ENCODE measurements at places on chromosomes 16 and 17.

GRCh38 chr16:68636064-68636560 is 9.0 kb upstream of the CDH3 start:
- DNase-seq = peak; percentile 32

DNA sequence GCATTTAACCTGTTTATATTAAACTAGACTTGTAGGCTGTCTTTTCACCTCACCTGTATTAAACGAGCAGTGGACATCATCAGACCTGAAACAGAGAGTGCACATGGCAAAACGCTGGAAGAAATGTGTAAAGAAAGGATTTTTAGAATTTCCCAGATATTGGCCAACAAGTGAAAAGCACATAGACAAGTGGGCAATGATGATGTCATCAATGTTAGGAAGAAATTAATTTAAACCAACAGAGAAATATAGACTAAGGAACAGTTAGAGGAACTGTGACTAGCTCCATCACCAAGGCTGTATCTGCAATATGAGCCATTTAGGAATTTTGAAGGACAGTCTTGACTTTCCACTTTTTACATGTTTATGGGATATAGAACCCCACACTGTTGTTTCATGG is 67.1 kb upstream of the SLC12A3 start:
- no peak for DNase-seq

GRCh38 chr17:43745541-43745940 is 13.1 kb downstream of the SOST start:
- no peak for DNase-seq

DNA sequence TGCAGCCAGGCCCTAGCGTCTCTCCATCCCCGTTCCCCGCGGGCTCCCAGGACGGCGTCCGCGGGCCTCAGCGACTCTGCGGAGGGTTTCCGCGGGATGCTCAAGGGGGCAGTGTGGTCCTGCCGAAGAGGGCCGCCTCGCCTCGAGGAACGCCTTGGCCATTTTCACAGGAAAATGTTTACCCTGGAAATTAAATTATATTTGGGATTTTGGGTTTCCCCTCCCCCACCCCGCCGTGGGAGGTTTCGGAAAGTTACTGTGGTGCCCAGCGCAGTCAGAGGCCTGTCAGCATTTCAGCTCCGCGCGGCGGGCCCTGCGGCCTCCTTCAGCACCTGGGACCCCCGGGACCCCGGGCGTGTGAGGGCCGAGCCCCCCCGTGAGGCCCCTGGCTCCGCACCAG is 94.5 kb downstream of the PCTP start:
- DNase-seq = peak; percentile 54

DNA sequence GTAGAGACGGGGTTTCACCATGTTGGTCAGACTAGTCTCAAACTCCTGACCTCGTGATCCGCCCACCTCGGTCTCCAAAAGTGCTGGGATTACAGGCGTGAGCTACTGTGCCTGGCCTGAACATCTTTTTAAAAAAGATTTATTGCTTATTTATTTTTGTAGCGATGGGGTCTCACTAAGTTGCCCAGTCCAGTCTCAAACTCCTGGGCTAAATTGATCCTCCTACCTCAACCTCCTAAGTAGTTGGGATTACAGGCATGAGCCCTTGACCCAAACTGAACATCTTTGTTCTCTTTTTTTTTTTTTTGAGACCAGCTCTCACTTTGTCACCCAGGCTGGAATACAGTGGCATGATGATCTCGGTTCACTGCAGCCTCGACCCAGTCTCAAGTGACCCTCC is 27.5 kb downstream of the DDX19A start:
- no peak for DNase-seq

- DNase-seq = no peak
Measured at GRCh38 chr17:80453998-80454556, 22.3 kb downstream of the NPTX1 start.

DNA sequence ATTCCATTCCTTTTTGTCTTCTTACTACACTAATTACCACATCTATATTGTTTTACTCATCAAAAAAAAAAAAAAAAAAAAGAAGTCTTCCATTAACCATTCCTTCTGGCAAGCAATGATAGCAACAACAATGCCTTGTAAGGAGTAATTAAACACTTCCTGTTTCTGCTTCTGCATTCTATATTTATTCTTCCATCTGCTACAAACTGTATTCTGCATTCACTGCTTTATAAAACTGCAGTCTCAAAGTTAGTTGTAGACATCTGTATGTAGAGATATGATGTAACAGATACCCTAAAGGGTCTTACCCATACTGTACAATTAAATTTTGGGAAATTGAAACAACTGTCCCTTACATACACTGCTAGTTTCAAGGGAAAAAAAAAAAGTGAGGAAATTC is 28.7 kb upstream of the ABCA6 start:
- DNase-seq = no peak

- DNase-seq = no peak
Measured at GRCh38 chr17:49603238-49603637, 27.6 kb downstream of the NXPH3 start.

- DNase-seq = no peak
Measured at GRCh38 chr16:66388350-66389139, 22.1 kb downstream of the CDH5 start.

DNA sequence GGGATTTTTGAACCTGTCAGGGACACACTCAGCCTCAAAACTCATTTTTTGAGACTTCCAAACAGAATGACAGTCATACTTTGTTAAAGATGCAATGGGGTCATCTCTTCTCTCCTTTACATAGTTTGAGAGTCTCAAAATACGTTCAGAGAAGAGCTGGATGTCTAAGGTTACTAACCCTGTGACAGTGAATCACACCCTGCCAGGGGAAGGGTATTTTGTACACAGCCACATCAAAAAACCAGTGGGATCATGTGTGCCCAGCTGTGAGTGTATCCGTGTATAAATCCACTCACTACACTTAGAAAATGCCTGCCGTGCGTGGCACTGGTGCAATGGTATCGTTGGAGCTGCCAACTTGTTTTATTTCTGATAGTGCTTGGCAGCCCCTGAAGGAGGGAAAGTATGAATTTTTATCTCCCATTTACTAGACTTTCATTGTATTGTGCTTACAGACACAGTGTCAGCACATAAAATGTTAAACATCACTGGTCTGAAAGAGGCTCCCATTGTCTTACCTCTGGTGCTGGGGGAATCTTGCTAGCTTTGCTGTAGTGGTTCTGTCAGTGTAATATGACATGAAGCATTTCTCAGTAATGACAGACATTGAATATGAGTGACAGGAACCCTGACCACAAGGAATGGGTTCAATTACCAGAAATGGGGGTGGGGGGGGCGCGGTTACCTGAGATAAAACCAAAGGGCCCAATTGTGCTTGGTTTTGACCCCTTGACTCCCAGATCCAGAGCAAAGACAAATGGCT is 256.3 kb downstream of the FTO start:
- no peak for DNase-seq

GRCh38 chr16:55568207-55568606 is 1.7 kb downstream of the CAPNS2 start:
- no peak for DNase-seq

- DNase-seq = no peak
Measured at GRCh38 chr17:28719021-28719433, 758 bp upstream of the RPL23A start.

GRCh38 chr17:58254803-58255202 is 16.4 kb downstream of the LPO start:
- no peak for DNase-seq

- peak; percentile 83 for DNase-seq
Measured at GRCh38 chr16:11202260-11203091, 53.5 kb downstream of the SOCS1 start.

DNA sequence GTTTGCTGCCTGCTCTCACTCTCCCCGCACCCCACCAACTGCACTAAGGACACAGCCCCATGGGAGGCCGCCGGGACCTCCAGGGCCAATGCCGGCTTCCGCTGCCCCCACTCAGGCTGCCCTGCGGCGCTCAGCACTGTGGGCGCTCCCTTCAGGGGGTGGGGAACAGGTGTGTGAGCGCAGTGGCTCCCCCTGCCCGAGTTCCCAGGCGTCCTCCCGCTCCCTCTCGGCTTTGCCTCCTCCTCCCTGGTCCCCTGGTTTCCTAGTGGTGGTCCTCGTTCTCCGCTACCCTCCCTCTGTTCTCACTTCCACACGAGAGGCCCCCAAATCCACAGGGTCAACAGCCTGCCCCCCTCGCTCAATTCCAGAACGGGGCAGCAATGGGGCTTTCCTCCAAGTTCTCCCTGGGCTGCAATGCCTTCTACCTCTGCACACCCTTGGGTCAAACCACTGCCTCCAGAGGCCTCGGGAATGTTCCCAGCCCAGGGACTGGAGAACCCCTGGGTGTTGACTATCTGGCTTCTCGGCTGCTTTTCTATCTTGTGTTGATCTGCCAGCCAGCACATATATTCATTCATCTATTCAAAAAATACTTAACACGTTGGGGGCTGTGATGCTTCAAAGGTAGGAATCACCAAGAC is 9.9 kb downstream of the FOXJ1 start:
- DNase-seq = no peak

DNA sequence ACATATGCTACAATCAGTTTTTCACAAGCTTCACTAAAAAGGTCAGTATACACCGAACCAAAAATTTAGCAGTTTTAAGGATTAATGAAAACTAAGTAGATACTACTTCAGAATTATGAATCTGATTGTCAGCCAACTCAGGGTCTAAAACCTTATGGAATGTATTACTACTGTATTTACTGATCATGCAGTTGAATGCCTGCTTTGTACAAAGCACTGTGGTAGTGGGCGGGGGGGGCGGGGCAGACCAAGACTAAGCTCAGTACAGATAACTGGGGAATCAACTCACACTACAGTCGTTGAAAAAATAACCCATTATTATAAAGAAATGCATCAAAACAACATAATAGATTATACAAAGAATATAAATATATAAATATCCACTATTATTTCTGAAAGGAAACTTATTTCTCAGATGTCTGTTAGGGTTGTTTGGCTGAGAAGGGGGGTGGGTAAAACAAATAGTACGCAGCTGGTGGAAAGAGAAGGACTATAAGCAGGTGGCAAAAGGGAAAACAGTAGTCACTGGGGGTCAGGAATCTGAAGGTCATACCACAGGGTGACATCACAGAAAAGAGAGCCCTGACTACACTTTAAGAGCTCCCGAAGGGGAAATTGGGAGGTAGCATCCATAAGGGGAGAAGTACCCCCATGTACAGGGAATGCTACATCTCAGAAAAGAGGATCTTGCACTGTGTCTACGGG is 109.4 kb upstream of the AXIN2 start:
- DNase-seq = no peak

DNA sequence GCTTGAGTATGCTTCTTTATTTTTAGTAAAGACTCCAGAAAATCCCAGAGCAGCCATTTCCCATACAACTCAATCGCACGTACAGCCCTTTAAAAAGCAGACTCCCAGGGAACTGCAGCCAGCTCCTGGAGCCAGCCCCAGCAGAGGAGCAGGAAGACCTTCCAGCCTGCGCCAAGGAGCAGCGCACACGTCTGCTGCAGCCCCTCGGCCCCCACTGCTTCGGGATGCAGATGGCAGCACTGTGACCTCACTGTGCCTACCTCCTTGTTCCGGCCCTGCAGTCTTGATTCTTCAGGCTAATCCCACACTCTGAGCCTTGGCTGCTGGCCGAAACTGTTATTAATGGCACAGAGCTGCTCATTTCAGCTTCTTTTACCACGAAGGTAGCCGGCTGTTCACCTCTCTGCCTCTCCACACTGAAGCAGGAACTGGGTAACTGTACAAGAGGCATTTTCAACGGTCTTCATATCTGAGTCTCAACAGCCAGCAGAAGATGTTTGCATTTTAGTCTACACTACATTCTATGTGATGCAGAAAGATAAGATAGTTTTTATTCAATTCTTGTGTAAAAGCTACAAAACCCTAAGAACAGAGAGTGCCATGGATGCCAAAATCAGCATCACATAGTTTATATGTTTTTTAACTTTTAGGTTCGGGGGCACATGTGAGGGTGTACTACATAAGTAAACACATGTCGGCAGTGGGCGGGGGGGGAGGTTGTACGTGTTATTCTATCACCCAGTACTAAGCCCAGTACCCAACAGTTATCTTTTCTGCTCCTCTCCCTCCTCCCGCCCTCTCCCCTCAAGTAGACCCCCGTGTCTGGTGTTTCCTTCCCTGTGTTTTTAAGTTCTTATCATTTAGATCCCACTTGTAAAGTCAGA is 130.9 kb downstream of the ANKRD11 start:
- DNase-seq = no peak

- no peak for DNase-seq
Measured at GRCh38 chr16:12546918-12547607, 256.6 kb downstream of the CPPED1 start.

- DNase-seq = no peak
Measured at GRCh38 chr16:79740252-79740651, 139.7 kb upstream of the MAF start.

- DNase-seq = no peak
Measured at GRCh38 chr16:10920726-10921427, 21.4 kb downstream of the DEXI start.

DNA sequence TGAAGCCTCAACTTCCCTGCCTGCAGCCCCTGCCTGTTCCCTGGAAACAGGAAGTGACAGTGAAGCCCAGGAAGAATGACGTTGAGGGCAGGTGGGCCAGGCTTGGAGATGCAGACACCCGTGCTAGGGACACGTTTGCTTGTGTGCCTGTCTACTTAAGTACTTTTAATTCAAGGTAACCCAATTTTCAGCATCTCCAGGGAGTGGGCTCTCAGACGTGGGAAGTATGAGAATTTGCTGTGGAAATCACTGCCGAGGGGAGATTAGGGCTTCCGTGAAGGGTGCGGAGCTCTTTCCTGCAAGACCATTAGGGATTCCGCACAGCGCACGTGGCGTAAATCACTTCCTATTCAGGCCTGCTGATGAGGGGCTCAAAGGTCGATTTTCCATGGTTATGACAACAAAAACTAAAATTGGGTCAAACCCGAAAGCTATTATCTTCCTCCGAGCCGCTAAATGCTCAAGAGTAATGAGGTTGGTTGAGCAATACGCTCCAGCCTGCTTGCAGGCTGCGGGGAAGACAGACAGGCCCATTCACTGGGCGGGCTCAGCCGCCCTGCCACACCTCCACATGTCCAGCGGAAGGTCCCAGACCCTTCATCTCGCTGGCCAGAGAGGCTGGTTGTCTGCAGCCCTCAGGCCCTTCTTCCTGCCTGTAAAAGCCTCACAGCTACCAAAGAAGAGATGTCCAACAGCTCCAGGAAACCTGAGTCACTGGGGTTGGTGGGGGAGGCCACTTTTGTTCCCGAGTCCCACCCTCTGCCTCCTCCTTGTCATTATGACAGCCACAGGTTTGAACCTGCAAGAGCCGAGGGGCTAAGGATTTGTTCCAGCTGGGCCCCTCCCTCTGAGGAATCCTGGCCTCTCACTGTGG is 109.9 kb downstream of the RBFOX3 start:
- no peak for DNase-seq

All from ELR (cell line).